Activated CD4-positive, CD25-positive, alpha-beta regulatory T cell treated with anti-CD3 and anti-CD28 coated beads, Interleukin-2, amount 50 U/mL, for 16 hours (primary cell): ENCODE measurements at places on chromosomes 7 and 10.

DNA sequence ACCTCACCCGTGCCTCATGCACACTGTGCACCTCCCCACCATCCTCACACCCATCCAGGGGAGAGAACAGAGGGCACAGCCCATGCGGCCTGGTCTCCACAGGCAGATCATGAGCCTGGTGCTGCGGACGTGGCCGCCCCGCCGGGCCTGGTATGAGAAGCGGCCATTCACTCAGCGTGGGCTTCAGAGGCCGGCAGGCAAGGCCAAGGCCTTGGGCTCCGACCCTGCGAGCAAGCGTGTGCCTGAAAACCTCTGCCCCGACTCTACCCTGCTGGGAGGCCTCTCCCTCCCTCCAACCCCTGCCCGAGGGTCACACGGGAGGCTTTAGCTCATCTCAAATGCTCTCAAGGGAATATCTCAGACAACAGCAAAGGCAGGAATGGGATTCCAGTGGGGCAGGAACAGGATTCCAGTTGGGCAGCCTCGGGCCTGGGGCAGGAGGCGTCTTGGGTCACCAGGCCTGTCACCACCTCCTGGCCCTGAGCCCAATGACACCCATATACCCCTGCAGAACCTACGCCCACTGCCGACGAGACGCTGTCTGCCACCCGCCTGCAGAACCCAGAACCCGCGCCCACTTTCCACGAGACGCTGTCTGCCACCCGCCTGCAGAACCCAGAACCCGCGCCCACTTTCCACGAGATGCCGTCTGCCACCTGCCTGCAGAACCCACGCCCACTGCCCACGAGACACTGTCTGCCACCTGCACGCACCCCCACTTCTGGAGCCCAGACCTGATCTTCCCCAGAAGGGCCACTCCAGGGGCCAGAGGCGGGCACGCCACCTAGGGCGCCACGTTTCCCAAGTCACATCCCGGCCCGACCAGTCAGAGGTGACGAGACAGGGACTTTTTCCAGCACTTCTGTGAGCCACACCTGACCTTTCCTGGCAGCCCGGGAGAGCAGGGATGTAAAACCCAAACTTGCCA is 38.9 kb downstream of the ADAP1 start:
- DNase-seq: no peak

DNA sequence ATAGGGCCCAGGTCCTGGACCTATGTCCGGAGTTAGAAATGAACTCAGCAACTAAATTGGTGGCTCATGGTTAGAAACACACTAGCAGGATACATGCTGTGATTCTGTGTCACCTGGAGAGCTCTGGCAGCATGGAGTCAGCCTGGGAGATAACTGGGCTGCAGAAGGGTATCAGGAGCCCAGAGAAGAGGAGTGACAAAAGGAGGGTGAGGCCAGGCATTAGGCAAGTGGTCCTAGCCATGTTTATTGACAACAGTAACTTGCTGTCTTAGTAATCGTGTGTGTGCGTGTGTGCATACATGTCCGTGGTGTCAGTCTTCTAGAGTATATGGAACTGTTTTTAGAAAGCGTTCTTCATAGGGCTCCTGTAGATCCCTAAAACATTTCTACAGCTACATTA is 157.5 kb upstream of the PHYHIPL start:
- no peak for DNase-seq

- DNase-seq: no peak
Observed at GRCh38 chr10:19250546-19250945, 201.9 kb downstream of the MALRD1 start.

- DNase-seq: no peak
Observed at GRCh38 chr7:27482219-27482618, 180.5 kb downstream of the HIBADH start.

GRCh38 chr10:112954974-112955581 is 5.0 kb downstream of the TCF7L2 start:
- DNase-seq: no peak

DNA sequence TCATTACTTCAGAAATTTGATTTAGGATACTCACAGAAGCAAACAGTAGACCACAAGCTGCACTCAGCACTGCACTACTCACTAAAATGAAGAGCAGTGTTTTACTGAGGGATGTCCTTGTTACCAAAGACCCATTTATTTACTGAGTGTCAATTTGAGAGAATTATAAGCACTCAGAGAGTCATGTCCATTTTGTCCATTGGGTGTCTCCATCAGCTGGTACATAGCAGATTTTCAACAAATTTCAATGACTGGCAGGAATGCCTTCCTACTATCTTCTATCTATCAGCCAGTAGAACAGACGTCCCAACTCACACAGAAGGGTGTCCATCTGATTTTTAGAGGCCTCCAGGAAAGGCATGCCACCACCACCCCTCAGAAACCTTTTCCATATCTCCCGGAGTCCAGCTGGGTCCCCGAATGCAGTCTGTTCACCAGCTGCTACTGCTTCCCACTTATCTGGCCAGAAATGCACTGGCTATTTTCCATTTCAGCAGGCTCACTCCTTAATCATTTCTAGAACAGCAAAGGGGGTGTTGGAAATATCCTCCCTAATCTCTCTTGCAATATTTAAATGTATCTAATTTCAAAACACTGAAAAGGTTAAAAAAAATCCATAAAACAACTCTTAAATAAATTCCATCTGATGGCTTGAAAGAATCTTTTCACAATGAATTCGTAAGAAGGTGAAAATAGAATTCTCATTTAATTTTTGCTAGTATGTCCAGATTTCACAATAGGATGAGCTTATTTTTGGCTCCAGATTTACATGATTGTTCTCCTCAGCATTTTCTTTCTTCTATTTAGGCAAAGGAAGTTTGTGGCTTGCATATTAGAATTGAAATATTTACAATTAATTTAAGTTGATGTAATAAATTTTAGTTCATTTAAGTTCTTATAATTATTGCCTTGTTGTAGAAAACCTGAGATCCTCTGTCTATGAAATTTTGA is 1164.0 kb upstream of the CELF2 start:
- DNase-seq: no peak

GRCh38 chr10:14889318-14889717 is 10.7 kb downstream of the SUV39H2 start:
- DNase-seq: no peak

DNA sequence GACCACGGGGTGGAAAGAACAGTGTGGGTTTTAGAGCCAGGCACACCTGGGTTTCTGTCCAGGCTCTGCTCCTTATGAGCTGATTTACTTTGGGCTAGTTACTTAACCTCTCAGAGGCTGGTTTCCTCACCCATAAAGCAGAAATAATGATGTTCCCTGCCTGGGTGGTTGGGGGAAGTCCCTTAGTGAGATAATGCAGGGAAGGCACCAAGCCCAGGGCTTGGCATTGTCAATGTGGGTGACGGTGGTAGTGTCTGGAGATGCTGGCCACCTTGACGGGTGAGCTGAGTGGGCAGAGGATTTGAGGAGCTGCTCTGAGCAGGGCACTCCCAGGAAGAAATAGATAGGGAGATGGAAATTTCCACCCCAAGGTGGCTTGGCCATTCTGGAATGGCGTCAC is 65.2 kb downstream of the SH2D4B start:
- DNase-seq: no peak

DNA sequence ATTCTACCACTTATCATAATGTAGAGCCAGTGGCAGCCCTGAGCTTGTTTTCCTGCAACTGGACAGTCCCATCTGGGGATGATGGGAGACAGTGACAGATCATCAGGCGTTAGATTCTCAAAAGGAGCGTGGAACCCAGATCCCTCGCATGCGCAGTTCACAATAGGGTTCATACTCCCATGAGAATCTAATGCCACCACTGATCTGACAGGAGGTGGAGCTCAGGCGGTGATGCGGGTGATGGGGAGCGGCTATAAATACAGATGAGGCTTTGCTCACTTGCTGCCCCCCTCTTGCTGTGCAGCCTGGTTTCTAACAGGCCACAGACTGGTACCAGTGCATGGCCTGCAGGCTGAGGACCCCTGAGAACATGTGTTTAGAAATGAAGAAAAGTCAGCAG is 260.1 kb downstream of the CAMK1D start:
- DNase-seq: no peak

- DNase-seq: no peak
Observed at GRCh38 chr10:110410329-110411046, 87.2 kb upstream of the DUSP5 start.
